ENCODE measurements at places on chromosomes 13 and 19. TPM values are rescaled to one million over a fixed set of nuclear protein-coding genes. Genes with fewer than 3 reads are reported as not detected.

- peak overlapping the region; percentile 88 for H3K27ac ChIP-seq
- no peak for DNase-seq
- no peaks in the 10 kb centered on the region for H3K27me3 ChIP-seq
- peaks cover 60% of the 10 kb centered on the region for H3K4me1 ChIP-seq
- peaks cover 81% of the 10 kb centered on the region for H3K36me3 ChIP-seq
These were observed 17.3 kb downstream of the UPF1 start for GRCh38 chr19:18848878-18849661.

APOC4 gene
- total RNA-seq, result not detected

DNA sequence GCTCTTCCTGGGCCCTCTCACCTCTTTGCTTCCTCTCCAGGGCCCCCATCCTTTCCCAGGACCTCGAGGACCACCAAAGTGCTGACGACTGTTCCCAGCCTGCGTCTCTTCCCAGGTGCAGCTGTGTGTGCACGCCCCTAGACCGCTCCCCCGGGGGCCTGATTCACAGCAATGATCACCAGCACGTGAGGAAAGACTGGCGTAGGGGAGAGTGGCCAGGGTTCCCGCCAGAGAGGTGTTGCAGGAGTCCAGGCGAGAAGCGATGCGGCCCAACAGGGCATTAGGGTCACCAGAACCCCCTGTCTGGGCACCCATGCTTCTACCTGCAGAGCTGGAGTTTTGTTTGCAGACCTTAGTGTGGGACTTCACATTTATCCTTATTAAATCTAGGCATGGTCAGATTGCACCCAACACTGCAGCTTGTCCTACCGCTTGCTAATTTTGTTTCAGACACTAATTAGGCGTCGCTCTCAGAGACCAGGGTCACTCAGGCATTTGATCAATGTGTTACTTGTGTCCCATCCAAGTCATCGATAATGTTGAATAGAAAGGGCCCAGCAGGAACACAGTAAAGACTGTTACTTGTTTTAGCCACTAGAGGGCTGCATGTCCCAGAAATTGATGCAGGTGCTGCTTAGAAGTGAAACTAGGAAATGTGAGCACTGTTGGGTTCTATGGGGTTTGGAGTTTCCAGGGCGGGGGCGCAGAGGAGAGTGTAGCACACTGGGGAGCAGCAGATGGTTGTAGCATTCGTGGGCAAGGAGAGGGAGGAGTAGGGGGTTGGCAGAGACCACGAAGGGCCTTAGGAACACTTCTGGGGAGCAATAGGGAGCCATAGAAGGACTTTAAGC is 53.2 kb downstream of the CDADC1 start:
- H3K27me3 ChIP-seq, result no peaks in the 10 kb centered on the region
- peak overlapping the region; percentile 72 for H3K27ac ChIP-seq
- DNase-seq, result peak; percentile 43
- peaks cover 33% of the 10 kb centered on the region for H3K4me1 ChIP-seq
- H3K36me3 ChIP-seq, result no peaks in the 10 kb centered on the region

DNA sequence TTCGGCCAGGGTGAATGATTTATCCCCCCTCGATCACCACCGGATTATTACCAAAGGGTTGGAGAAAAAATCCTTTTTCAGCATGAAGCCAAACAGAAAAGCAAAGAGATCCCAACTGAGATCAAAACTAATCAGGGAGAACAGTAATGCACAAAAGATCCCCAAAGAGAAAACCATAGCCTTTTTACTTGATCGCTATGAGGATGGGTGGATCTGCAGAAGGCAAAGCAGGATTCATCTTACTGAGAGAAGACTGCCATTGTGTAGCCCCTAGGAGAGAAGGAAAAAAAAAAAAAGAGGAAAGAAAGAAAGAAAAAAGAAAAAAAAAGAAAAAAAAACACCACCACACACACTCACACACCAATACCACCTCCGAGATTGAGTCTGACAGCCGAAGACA is at the start of gene FGF14:
Gene FGF14, minus strand, starts transcription at position 283 of the 400 bp plus-strand sequence.
- H3K4me3 ChIP-seq, result peak within 1 kb of the TSS; percentile 67
- no peaks in the 10 kb centered on the region for H3K36me3 ChIP-seq
- H3K27me3 ChIP-seq, result peaks cover 40% of the 10 kb centered on the region
- H3K27ac ChIP-seq, result no peak within 1 kb of the TSS
- no peak for DNase-seq

- H3K27me3 ChIP-seq, result no peaks in the 10 kb centered on the region
- no peak for DNase-seq
- no peak overlapping the region for H3K4me3 ChIP-seq
- peaks cover 59% of the 10 kb centered on the region for H3K36me3 ChIP-seq
These were observed 7.2 kb downstream of the PHF11 start for GRCh38 chr13:49502954-49503353.

CBY2 gene
- total RNA-seq, result not detected

- H3K27ac ChIP-seq, result no peak overlapping the region
- DNase-seq, result no peak
- H3K4me3 ChIP-seq, result no peak overlapping the region
- H3K36me3 ChIP-seq, result no peaks in the 10 kb centered on the region
- H3K4me1 ChIP-seq, result no peaks in the 10 kb centered on the region
These were observed 79.9 kb upstream of the GSX1 start for GRCh38 chr13:27712421-27712820.

DNA sequence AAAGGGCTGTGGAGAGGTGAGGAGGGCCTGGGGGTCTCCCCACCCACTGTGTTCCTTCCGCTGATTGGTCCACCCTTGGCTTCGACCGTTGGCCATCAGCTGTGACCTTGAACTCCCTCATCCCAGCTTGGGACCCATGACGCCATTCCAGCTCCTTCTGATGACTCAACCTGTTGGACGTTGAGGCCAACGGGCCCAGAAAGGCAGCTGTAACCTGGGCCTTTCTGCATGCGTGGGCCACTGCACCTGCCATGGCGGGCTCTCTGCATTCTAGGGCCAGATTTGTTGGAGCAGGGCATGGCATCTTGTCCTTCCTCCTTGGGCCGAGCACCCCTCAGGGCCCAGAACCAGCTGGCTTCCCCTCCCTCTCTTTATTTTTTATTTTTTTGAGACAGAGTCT is 30.2 kb downstream of the PEX11G start:
- H3K4me3 ChIP-seq, result no peak overlapping the region
- H3K27ac ChIP-seq, result no peak overlapping the region
- no peaks in the 10 kb centered on the region for H3K27me3 ChIP-seq
- peaks cover 86% of the 10 kb centered on the region for H3K36me3 ChIP-seq
- DNase-seq, result no peak
- no peaks in the 10 kb centered on the region for H3K4me1 ChIP-seq
